ENCODE measurements at places on chromosomes 11 and 22. TPM values are rescaled to one million over a fixed set of nuclear protein-coding genes. Genes with fewer than 3 reads are reported as not detected.

DNA sequence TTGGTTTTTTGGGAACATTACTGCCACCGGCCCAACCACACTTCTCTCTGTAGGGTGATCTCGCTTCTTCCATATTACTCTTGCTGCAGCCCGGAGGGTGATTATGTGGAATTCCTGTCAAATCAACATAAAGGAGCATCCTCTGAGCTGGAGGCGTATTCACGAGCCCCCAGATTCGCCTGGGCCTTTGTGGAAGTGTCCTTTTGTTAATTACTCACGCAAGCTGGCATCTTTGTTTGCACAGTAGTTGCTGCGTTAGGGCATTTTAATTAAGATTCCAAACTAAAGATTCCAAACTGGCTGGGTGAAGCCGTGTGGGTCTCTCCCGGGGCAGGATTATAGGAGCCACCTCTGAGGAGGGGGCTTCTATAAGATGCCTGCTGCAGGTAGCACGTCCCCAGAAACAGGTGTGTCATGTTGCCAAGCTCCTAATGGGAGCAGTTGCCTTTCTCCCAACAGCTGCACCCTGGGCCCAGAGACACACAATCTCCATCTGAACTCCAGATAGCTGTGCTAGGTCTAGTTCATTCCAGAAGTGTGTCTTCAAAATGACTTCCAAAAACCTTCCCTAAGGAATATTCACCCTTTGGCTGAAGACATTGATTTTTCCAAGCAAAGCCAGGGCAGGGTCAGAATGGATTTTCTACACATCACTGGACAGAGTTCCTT lies 40.9 kb downstream of the SHISAL1 start:
- ATAC-seq = no peak

DNA sequence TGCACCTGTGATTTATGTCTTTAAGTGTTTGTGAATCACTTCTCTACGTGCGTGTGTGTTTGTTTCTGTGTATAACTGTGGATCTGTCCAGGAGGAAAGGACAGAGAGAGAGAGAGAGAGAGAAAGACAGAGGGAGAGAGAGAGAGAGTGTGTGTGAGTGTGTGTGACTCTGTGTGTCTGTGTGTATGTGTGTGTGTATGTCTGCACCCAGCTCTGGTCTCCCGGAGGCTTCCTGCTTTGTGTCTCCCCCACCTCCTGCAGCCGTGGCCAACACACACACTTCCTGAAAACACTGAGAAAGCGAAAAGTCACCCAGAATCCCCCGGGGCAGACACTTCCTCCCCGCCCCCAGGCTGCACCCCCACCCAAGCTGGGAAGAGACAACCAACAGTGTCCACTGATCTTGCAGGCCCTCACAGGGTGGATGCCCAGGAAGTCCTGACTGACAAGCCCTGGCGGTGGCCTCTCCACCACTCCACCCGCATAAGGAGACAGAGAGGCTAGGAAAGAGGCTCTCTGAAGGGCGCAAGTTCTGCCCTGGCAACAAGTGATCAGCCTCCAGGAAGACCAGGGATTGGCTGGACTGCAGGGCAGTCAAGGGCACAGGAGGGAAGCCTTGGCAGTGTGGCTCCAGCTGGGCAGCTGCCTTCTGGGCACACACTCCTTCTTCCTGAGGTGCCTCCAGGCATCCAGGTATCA lies 30.0 kb downstream of the ARAP1 start:
- peak; percentile 93 for ATAC-seq

DNA sequence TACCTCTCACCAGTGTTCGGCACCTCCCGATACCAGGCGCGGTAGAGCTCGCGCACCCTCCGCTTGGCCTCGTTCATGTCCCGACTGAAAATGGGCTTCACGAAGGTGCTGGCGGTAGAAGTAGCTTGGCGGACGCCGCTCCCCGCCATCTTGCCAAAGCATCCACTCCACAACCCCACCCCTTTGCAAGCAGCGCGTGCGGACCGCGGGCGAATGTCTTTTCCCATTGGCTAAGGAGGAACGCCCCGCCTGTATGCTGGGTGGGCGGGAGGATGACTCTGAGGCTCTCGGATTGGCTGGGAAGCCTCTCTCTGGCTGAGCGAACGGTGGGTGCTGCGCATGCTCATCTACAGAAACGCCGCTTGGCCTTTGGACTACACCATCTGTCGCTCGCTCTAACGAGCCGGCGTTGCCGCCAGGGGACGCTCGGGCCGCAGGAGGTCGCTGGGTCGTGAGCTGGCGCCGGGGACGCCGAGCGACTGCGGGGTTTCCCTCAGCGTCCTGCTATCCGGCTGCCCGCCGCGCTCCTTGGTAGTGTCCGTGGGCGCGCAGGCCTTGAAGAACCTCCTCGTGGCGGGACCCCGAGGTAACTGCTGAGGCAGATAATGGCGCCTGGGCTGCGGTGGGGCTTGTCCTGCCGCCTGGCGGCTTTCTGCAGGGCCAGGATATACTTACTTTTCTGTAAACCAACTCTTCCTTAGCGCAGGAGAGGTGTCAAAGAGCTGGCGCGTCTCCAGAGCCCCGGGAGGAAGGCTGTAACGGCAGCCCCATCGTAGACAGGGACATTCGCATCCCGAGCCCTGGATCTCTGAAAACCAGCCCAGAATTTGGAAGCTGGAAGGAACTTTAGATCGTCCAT lies at the start of gene NDUFA6:
NDUFA6 (minus strand) TSS at position 177 of the 859 bp plus-strand sequence; CDS start at position 149, 28 bp downstream.
- ATAC-seq = peak; percentile 99

DNA sequence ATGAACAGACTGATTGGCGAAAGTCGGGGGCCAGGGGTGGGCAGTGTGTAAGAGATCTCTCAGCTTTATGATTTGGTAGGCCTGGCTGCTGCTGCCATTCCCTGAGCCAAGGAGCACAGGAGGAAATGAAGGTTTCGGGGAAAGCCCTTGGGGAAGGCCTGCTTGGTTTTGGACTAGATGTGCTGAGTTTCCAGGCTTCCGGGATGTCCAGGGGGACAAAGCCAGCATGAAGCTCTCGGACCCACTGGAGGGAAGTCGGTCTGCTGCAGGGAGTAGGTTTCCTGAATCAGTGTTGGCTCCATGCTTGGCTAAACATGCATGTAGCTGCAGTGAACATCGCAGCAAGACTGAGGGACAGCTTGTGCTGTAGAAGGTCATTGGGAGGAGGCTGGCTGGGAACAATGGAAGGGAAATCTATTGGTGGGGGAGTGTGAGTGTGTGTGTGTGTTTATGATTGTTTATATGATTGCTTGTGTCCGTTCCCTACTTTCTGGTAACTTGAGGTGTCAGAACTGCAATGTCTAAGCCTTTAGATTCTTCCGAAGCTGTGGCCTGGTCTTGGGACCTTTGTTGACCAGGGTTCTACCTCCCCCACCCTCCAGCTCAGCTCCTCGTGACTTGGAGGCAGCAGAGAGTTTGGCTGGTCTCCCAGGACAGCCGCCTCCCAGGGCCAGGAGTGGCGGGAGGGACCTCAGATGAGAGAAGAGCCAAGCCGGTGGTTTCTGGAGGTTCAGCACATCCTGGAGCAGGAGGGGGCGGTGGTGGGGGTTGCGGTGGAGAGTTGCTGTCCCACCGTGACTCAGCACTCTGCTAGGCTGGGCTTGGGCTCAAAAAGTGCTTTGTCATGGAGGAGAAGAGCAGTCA lies 4.0 kb upstream of the FTH1 start:
- ATAC-seq = peak; percentile 87

- ATAC-seq = no peak
These were observed 47.9 kb downstream of the ASCL2 start for GRCh38 chr11:2222451-2222850.

GRCh38 chr11:80638296-80638695 lies 1197.5 kb upstream of the TENM4 start:
- no peak for ATAC-seq

DNA sequence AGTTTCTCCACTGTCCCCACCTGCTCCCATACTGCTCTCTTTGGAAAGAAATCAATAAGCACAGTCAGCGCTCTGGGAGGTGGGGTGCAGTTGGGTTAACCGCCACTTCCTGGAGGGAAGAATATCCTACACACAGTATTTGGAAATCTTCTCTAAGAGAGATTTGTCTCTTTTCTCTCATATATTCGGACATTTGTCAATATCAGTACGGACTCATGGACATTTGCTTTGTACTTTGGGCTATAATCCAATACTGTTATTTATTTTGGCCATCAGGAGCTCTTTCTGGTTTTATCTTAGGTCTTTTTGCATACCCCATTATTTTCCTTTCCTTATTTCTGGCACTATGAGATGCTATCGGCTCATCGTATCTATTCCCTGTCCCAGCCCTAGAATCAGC lies 13.7 kb downstream of the NLRP14 start:
- ATAC-seq = no peak

DNA sequence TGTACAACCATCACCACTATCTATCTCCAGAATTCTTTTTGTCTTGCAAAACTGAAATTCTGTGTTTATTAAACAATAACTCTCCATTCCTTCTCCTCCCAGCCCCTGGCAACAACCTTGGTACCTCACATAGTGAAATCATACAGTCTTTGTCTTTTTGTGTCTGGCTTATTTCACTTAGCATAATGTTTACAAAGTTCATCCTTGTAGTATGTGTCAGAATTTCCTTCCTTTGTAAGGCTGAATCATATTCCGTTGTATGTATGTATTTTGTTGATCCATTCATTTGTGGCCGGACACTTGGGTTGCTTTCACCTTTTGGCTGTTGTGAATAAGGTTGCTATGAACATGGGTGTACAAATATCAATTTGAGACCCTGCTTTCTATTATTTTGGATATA lies 243.7 kb upstream of the TBCEL start:
- no peak for ATAC-seq

- ATAC-seq = no peak
These were observed 26.5 kb downstream of the TRIM77 start for GRCh38 chr11:89736566-89736965.

- ATAC-seq = no peak
These were observed 344.6 kb upstream of the C11orf87 start for GRCh38 chr11:109077291-109077920.

- ATAC-seq = peak; percentile 91
These were observed 20.0 kb downstream of the TREH start for GRCh38 chr11:118659314-118659952.

DNA sequence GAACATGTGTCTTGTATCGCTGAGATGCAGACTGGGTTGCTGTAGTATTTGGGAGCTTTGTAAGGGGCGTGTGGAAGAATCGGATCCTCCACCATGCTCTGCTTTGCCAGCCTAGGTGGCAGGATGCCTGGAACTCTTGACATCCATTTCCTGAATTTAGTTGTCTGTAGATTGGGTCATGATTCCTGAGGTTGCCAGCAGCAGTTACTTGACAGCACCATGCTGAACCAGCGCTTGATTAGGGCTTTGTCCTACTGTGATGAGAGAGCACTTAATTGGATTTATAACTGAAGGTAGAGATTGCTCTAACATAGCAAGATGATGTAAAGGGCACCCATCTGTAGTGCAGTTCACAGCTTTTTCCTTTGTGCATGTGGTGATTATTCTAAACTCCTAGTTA lies 75.6 kb upstream of the HORMAD2 start:
- no peak for ATAC-seq

- ATAC-seq = no peak
These were observed 75.7 kb downstream of the CYB5R2 start for GRCh38 chr11:7597620-7598019.

DNA sequence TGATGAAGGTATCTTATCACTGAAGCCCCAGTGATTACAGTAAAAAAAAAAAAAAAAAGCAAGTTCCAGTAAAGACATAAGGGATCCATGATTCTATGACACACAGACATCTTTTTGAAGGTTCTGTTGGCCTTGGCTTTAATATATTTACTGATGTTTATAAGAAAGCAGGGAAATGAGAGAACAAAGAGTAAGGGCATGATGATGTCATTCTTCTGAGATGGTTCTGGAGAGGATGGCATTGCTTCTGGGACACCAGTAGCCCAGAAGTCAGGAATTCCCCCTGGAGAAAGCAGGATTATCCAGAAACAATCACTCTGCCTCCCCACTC lies 233.6 kb downstream of the FAM76B start:
- no peak for ATAC-seq

- no peak for ATAC-seq
These were observed 4.8 kb upstream of the HBD start for GRCh38 chr11:5239046-5239445.

DNA sequence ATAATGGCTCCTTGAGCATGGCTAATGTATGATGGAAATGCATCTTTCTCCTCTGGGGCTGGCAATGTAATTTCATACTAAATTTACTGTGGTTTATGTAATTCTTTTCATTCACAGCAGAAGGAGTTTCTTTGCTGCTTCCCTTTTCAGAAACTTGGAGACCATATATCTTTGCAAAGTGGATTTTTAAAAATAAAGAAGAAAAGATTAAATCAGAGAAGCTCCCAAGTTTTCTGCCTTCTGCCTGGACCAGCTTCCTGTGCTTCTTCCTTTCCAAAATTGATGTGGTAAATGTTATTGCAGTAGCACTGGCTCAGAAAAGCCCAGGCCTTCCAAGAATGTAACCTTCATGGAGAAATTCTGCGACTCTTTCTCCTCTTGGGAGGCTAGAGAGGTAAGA lies 300.1 kb upstream of the NCAM1 start:
- no peak for ATAC-seq

DNA sequence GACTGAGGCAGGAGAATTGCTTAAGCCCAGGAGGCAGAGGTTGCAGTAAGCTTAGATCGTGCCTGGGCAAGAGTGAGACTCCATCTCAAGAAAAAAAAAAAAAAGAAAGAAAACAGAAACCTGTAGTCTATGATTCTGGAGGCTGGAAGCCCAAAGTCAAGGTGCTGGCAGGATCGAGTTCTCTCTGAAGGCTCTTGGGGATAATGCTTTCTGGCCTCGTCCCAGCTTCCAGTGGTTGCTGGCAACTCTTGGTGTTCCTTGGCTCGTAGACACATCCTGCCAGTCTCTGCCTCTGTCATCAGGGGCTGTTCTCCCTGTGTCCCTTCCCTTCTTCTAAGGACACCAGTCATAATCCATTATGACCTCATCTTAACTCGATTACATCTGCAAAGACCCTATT lies 16.8 kb upstream of the CCDC86 start:
- ATAC-seq = no peak

GRCh38 chr11:13042873-13043342 lies 33.8 kb downstream of the RASSF10 start:
- ATAC-seq = no peak

DNA sequence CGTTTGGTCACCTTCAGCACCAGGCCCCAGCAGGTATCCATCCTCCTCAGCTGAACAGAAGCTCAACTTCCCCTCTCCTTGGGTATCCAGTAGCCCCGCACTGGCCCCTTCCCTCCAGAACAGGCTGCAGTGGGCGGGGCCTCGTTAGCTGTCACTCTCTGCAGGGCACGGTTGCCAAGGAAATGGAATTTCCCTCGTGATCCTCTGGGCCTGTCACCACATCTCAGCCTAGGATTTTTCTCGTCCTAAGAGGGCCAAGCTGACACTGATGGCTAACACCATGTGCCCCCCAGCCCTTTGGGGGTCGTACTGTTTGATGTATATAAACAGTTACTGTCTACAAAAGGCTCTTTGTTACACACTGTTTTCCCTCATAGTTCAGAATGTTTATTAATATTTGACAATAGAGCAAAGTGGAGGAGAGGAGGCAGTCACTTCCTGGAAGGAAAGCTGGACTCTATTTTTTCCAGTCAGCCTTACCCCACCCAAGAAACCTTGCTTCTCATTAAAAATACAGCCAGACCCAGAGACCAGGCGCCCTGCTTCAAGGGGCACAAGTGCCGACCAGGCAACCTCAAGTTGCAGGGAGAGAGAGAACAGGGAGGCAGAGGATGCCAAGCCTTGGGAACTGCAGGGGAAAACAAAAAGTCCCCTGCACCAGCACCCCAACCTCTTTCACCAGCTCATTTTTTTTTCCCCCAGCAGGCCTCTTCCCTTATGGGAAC lies 44.5 kb downstream of the FEZ1 start:
- no peak for ATAC-seq

The PRG2 gene
- not detected for total RNA-seq

The TAF6L gene
- total RNA-seq = 5.5 TPM

The ARHGAP20 gene
- 34.6 TPM for total RNA-seq

The ACRV1 gene
- total RNA-seq = not detected

The NRIP3 gene
- 2.2 TPM for total RNA-seq

The CD59 gene
- total RNA-seq = 252 TPM
